ENCODE measurements at places on chromosomes 7 and 10. TPM values are rescaled to one million over a fixed set of nuclear protein-coding genes. Genes with fewer than 3 reads are reported as not detected.

The NRCAM gene
- 67.4 TPM for total RNA-seq

The FUOM gene
- 25.5 TPM for total RNA-seq

The SPDYE11 gene
- not detected for total RNA-seq

The PRKRIP1 gene
- 14.4 TPM for total RNA-seq

The CALHM1 gene
- total RNA-seq, result not detected

The ZNF488 gene
- total RNA-seq, result not detected

The CYP2C18 gene
- not detected for total RNA-seq

The PNLIPRP3 gene
- total RNA-seq, result not detected

The GIMAP4 gene
- 1.8 TPM for total RNA-seq

The LRRC72 gene
- not detected for total RNA-seq

The ERVW-1 gene
- not detected for total RNA-seq

The TMEM196 gene
- total RNA-seq, result not detected

The GRID1 gene
- not detected for total RNA-seq

The CPA5 gene
- not detected for total RNA-seq

The CACNB2 gene
- total RNA-seq, result not detected

The TMEM236 gene
- total RNA-seq, result under 0.01 TPM

Data from cardiac atrium fibroblast (primary cell).